Left ventricle myocardium inferior (tissue), 1 donor: ENCODE measurements at places on chromosomes 11 and 22. TPM values are rescaled to one million over a fixed set of nuclear protein-coding genes. Genes with fewer than 3 reads are reported as not detected.

The DRD2 gene
- not detected for total RNA-seq

DNA sequence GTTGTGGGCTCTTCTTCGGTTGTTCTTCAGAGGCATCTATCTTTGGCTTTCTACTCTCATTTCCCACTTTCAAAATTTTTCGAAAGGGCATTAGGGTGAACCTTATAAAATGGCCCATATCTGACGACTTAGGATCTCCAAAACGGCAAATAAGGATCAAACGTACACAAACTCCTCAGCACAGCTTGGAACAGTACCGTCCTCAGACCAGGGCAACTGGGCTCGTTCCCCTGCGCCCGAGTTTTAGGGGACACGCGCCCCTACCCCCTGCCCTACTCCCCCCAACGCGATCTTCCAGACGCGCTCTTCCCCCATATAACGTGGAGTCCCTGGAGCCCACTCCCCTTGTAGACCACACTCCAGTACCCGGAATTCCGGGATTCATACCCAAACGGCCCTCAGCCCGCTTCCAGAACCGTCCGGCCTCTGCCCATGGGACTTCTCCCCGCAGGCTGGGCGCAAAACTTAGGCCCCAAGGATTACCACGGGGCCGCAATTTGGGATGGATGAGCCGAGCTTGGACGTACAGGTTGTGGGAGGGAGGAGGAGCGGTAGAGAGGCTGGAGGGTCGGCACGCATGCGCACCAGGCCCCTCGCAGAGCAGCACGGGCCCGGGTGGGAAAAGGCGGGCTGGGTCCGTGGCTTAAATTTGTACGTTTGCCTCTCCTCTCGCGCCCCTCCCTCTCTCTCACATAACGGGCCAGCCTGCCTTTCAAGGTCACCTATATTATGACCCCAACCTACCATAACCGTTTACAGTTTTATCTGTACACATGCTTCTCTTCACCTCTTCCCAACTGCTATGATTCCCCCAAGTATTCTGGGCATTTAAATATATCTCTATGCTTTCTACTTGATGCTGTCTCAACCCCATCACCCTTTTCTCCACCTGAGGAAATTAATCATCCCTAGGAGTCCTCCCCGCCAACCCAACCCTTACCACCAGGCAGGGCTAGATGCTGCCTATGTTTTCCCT is 3.4 kb downstream of the CCDC89 start:
- DNase-seq, result peak; percentile 81

DNA sequence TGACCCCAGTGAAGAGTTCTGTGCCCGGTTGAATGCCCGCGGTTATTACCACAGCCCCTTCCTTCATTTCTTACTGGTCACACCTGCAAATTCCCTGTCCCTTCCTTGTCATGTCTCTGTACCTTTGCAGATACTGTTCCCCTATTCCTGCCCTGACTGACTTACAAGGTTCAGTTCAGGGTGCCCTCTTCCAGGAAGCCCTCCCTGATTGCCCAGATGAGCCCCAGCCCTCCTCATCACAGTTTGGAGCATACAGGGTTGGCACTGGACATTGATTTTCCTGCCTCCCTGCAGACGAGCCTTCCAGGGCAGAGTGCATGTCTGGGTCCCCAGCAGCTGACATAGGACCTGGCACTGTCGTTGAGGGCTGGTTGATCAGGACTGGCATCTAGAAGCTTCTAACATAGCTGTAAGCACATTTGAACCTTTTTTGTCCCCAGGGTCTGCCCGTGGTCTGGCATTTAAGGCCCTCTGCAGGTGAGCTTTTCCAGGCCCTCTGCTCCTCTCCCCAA is 70.4 kb upstream of the SHISAL1 start:
- no peak for DNase-seq

GRCh38 chr11:116813781-116814471 is 9.2 kb downstream of the APOA4 start:
- DNase-seq, result no peak

The PRRG4 gene
- total RNA-seq, result 0.33 TPM

DNA sequence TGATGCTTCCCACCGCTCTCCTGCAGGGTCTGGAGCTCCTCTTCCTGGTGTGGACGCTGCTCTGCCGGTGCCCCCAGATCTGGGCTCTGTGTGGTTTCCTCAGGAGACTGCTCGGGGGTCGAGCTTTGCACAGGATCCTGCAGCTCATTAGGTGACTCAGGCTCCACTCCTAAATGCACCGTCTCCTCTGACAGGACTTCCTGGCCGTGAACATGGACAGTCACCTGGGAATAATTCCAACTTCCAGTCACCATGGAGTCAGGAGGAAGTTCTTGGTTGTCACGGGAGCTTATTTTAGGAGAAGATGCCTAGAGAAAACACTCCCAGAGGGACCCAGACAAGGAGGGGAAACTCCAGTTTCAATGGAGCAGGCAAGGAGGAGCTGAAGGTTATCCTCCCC is 11.9 kb downstream of the ZNF202 start:
- DNase-seq, result no peak

DNA sequence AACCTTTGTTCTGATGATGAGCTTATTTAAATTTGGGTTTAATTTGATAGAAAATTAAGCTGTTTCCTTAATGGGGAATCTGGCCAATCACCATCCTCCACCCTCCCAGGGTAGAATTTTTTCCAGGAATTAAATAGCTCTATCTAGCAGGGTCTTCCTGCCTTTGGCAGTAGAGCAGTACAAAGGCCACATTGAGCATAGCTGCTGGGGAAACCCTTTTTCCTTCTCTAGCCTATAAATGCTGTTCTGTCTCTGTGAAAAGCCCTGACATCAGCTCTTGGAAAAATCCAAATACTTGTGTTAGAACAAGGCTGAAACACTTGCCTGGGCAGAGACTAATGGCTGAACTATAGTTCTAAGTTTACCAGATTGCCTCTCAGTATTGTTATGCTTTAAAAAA is 55.1 kb downstream of the ARHGEF12 start:
- DNase-seq, result no peak

The OR5T1 gene
- total RNA-seq, result not detected

The ABCC8 gene
- total RNA-seq, result 1.1 TPM

GRCh38 chr22:17242641-17243040 is 23.4 kb upstream of the ADA2 start:
- DNase-seq, result no peak

DNA sequence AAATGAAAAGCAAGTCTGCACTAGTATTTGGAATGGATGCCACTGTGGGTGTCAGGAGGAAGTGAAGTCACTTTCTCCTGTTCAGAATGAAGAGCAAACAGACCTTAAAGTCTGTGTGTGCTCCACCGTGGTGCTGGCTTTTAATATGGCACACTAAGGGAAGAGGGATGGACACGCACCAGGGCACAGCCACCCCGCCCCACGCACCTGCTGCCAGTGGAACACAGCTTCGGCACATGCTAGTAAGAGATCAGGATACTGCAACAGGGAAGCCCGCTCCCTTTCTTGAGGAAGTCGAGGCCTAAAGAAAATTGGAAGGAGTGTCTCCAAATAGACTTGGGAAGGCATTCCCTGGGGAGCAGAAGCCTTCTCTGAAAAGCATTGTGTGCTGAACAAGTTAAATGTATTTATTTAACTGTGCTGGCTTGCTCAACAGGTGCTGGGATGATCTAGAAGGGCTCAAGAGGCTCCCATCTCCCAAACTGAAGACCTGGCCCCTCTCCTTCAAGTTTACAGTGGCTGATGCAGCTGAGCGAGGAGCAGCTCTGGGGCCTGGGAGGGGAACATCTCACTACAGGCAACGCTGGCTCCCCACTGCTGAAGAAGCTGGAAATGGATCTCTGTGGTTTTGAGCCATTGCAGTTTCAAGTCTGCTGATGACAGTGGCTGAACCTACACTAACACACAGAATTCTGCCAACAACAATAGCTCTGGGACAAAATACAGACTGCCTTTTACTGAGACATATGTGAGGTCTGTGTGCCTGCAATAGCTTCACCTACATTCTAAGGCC is 504.6 kb upstream of the B3GAT1 start:
- DNase-seq, result no peak

The MEI1 gene
- total RNA-seq, result 0.74 TPM

The NAGA gene
- total RNA-seq, result 11.7 TPM

The MS4A7 gene
- 13.1 TPM for total RNA-seq

DNA sequence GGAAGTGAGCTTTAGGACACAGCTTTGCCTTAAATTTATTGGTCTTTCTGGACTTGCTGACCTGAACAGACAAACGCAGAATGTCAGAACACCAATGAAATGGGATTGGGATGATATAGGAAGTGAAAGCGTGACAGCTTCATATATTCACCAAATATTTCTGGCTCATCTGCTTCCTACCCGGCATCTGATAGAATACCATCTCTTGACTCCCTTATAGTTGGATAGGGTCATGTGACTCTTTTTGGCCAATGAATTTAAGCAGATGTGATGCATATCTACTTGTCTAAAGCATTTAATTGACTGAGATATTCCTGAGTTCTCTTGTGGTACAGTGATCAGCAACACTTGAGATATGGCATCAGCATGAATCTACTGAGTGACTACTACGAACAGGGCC is 2.5 kb upstream of the CAPRIN1 start:
- no peak for DNase-seq

The L3MBTL2 gene
- total RNA-seq, result 15.2 TPM

DNA sequence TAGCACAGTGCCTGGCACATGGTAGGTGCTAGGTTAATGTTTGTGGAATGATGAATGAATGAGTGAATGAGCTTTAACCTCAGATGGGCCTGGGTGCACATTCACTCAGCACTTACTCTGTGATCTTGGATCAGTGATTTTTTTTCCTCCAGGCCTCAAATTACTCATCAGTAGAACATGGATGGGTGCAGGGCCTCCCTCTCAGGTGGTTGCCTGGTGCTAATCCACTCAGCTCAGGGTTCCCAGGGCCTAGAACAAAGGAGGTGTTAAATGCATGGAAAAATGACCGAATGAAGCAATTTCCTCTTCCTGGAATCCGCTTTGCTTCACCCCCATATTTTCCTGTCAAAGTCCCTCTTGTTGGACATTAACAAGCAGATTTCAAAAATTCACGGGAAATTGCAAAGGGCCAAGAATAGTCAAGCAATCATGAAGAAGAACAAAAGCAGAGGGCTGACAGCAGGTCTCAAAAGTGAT is 93.5 kb downstream of the MYEOV start:
- no peak for DNase-seq

DNA sequence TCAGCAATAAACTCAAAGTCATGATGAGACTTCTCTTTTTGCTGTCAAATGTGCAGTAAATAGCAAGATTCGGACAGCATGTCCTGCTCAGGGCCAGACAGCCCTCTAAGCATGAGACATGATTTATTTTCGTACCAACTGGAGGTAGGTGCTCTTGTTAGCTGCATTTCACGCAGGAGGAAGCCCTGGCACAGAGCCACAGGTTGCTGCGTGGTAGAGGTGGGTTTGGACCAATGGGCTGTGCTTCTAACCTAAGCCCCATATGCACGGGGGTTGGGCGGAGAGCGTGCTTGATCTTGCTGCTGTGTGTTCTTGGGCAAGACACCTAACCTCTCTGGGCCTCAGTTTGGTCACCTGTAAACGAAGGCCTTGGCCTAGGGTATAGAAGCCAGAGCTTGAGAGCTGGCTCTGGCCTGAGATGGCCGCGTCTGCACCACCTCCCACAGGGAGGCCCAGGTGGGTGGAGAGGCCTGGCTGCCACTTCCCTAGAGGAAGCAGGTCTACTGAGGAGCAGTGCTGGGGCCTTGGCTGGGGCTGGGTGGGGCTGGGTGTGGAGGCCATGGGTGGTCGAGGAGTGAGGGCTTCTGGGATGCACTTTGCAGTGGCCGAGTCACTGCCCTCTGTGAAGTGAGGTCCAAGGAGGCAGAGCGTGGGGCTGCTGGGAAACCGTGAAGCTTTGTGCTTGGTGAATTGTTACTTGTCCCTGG is 38.5 kb upstream of the GRAMD4 start:
- peak; percentile 46 for DNase-seq

DNA sequence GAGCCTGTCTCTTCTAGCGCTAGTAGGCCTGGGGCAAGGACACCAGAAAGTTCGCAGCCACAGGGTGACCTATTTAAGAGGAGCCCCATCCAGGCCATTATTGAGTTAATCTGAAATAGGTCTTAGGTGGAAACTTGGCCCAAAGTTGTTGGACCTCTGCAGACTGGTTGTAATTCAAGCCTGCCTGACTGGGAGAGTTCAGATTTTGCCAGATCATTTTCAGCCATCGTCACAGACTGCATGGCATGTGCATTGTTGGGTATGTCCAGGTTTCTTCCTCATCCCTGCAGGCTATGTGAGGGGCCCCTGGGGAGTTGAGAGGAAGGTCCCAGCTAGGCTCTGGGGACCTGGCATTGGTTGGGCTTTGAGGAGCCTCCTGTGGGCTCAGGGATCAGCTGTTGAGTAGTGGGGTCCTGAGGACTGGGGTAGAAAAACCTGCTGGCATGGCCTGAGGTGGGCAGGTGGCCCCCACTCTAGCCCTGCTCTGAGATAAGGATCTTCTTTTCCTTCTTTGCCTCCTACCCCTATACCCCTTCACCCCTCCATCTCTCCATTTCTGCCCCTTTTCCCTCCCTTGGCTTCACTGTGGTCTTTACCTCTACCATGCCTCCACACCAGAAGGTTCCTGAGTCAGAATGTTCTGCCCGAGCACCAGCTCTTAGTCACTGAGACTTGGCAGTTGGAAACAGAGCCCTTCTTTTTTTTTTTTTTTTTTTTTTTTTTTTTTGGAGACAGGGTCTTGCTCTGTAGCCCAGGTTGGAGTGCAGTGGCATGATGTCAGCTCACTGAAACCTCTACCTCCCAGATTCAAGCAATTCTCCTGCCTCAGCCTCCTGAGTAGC is 112.7 kb downstream of the MORC2 start:
- DNase-seq, result no peak
